Inflammatory macrophage treated with lipopolysaccharide for 4 hours (primary cell): ENCODE measurements at places on chromosomes 2 and 18.

GRCh38 chr2:14615760-14616159 lies 16.8 kb upstream of the LRATD1 start:
- no peak for DNase-seq

DNA sequence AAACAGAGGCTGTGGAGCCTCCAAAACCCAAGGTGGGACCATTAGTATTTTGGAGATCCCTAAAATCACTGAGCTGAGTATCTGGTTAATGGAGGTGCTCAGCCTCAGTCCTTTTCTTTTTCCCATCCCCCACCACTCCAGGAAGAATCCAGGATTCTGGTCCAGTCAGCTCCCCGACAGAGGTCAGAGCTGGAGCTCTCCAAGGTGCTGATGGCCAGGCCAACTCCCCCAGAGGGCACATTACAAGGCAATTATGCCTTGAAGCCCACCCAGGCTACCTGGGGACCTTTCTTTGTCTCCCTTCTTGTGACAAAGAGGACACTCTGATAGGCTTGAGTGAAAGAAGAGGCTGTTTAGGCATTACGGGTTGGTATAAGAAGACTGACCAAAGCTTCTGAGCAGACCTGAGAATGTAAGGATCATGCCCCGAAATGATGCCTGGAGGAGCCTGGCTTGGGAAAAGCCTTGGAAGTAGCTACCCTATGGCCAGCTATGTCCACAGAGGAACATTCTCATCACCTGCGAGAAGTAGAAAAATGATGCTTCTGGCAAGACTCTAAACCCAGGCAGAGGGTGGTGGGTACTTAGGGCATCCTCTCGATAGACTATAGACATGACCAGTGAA lies 102.5 kb upstream of the LDAH start:
- no peak for DNase-seq

- DNase-seq = no peak
Measured at GRCh38 chr2:46269001-46269400, 28.2 kb upstream of the EPAS1 start.

- peak; percentile 96 for DNase-seq
Measured at GRCh38 chr2:191020742-191021381, 6.9 kb upstream of the STAT1 start.

DNA sequence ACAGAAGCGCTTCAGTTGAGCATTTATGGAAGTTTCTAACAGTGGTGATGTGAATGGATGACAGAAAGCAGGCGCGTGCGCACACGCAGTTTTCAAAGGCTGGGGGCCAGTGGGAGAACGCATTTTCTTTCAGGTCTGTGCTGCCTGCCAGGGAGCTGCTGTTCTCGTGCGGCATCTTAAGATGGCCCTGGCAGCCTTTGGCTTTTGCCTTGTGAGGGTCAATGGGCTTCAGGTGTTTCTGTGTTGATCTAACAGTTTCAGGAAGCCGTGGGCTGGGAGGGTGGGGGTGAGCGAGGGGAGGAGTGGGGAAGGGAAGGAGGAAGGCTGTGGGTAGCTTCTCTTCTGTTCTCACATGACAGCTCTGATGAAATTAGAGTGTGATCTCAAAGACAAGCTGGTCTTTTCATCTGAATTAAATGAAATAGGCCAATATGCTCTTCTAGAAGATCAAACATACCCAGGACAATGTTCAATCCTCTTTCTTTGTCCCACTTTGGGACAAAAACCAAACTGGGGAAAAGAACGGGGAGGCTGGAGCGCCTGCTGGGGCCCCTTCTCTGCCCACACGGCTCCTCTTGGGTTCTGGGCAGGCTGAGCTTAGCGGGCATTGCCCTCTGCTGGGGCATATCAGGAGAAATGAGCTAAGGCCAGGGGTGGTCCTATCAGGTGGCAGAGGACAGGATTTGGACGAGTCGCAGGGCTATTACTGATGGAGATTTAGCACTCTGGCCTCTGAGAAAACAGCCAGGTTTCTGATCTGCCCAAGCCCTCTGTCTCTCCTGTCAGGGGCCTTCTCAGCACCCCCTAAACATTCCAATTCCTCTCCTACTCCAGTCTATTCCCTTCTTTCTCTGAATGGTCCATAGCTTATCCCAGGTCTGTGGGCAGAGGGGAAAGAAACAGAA lies 126.2 kb upstream of the LGALSL start:
- DNase-seq = peak; percentile 71

DNA sequence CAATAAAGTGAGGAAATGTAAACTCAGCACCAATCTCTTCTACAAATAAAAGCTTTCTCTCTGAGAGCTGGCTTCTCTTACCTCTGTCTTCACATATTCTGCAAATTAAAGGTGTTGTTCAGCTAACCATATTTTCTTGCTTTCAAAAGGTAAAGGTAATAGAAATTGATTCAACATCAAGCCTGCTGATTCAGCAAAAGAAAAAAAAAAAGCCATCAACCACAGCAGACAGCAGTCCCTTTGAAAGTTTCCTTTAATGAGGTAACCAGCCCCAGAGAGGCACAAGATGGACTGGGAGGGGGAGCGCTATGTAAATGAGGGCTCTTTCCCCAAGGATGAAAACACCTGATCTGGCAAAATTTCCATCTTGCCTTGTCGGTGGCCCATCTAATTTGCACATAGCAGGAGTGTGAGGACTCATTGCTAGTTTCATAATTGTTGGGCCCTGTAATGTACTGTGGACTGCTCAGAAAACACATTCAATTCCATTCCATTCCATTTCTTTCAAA lies 154.9 kb upstream of the SOX11 start:
- DNase-seq = no peak

GRCh38 chr2:237059155-237059875 lies 26.4 kb upstream of the COPS8 start:
- no peak for DNase-seq

DNA sequence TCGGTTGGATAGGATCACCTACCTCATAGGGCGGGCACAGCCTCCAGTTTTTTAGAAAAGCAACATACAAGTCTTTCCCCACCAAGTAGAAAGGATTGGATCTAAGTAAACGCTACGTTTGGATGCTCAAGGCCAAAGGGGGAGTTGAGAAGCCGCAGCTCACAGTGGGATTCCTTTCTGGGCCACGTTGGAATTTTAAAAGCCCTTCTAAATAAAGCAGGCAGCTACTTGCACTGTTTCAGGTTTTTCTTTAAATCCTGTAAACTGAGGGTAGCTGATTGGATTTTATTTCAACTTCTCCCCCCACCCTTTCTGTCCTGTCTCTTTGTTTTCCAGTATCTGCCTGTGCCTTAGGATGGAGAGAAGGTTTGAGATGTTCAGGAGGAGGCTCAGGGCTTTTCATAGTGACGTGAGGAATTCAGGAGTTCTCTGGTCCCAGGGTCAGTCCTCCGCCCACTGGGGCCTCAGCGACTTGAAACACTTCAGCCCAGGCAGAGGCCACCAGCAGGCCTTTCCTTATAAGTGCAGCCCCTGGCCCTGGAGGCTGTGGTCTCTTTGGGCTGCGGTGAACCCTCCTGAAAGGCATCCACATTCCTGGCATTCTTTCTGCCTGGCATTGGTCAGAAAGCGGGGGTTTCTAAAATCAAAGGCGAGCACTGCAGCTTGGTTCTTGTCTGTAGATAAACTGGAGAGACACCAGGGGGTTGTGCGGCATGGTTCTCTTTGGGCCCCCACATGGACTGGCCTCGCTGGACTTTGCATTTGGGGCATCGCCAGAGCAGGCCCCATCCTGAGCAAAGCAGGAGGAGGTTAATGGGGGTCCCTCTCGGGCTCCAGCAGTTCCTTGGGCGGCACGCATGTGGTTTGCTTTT lies 44.5 kb downstream of the SH3BP4 start:
- DNase-seq = no peak

DNA sequence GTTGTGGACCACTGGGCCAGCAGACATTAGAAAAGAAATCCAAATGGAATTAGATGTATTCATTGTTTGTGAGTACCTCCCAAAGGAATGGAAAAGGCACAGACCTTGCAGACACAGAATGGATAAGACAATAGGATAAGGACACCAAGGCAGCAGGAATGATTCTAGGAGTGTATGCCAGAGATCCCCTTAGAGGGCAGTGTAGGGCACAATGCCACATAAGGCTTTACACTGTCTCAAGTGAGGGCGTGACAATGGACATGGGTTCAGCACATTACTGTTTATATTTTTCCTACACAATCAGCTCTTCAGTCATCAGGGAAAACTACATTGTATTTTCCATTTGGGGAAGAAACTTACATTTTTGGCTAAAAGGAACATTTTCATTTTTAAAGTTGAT lies 250.9 kb downstream of the PTH2R start:
- DNase-seq = no peak
